ENCODE measurements at places on chromosomes 3 and 15.

GRCh38 chr15:43974852-43975251 lies 148.1 kb downstream of the WDR76 start:
- no peak for DNase-seq

DNA sequence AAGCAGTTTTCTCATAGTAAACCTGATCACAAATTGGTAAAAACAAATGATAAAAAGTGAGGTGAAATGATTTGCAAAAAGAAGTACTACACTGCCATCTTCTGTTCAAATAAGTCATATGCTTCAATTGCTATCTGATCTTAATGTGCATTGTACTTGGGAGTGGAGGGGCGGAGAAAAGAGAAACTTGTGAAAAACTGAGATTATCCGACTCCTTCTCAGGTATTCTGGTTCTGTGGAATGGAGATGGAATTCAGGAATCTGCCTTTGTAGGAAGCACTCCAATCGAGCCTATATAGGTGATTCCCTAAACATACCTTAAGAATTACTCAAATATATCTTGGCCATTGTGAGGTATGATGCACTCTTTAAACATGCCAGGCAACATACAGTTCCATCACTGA lies 180.6 kb downstream of the CHL1 start:
- no peak for DNase-seq

DNA sequence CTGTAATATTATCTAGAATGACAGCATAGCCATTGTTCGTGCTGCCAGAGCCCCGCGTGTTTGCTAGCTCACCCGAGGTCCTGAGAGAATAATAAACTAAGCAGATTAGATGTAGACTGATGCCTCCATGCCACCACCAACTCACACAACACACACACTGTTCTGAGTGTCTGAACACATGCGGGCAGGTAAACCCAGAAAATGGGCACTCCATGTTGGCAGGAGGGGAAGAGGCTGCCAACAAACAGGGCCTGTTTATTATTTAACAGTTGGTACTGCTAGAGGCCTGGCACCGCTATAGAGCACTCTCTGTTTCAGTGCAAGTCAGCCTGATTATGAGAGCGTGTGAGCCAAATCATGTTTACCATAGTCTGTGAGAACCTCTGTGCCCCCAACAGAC lies 299.0 kb downstream of the ZBTB20 start:
- DNase-seq: no peak

GRCh38 chr3:115800489-115801075 lies 177.3 kb downstream of the GAP43 start:
- no peak for DNase-seq

- no peak for DNase-seq
These were observed 10.2 kb downstream of the H1-8 start for GRCh38 chr3:129553171-129553570.

DNA sequence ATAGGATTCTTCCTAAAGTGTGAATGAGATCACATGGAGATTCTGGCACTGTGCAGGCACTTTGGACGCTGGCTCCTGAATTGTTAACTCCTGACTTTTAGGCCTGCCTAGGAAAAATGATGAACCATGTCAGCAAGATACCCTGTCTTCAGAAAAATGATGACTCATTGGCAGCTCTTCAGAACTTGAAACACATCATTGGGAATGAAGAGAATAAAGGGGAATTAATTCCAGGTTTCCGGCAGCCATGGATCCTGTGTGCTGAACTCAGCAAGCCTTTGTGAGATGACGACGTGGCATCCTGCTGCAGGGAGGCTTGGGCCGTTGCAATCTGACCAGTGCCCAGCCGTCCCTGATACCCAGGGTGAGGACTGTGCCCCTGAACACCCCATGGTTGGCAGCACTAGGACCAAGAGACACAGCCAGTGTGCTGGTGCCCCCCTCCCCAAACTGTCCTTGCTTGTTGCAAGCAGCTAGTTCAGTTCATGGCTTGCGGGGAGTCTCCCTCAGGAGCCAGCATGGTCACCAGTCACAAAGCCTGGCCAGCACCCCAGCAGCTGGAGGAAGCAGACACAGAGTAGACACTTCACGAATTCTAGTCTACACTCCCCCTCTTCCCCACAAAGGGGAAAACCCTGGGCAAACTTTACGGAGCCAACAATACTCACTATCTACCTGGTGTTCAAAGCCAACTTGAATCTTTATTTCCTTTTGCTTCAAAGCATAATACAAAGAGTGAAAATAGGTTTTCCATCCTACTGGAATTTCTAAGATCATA lies 7.8 kb upstream of the LIPC start:
- peak; percentile 35 for DNase-seq

DNA sequence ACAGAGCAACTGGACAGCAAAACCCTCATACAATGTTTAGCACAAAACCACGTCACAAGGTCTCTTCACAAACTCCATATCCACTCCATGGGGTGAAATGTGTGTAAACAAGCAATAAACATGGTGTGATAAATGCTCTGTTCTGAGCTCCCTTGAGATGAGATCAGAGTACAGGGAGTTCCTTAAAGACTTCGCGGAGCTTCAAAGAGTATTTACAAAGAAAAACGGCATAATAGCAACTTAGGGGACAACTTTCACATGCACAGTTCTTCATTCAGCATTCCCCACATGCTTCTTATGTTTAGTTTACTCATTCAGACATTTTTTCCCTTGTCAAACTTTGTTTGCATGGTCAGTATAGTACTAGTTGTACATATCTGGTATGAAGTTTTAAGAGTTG lies 52.5 kb upstream of the SUCLG2 start:
- DNase-seq: no peak

GRCh38 chr15:81480645-81481053 lies 106.6 kb upstream of the TMC3 start:
- no peak for DNase-seq

DNA sequence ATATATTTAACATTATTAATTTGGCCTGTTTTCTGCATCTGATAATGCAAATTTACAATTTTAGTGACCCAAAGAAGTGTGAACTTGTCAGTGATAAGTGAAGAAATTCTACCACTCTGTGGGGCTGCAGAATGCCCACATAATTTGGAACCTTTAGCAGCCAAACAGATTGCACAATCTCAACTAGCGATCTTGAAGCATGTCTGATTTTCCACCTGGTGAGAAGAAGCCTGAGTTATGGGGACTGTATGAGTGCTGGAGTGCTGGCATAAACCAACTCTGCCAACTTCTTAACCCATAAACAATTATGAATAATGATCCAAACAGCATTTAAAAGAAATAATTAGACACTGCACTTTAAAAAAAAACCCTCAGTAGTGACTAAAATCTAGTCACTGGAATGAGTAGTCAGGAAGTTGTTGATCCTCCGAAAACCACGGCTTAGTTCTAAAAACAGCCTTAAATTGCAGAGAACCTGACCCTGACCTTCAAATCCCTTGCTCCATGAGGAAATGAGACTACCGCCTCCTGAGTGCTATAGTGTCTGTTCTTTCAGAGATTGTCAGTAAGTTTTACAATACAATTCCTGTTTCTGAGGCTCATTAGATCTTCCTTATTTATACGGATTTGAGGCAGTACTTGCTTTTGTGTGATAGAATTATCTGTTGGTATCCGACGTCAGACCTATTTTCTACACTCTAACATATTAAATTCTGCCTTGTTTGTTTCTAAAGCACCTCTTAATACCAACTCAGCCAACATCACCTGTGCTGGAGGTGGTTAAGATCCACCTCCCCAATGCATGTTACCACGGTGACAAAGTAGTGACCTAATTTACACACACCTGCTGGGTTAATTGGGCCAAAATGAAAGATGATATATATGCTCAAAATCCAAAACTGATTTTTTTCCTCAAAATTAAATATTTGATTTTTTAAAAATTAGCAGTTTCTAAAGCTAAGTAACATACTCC lies 267.7 kb downstream of the ZBTB20 start:
- no peak for DNase-seq

- no peak for DNase-seq
These were observed 52.2 kb downstream of the ABHD5 start for GRCh38 chr3:43742920-43743319.

DNA sequence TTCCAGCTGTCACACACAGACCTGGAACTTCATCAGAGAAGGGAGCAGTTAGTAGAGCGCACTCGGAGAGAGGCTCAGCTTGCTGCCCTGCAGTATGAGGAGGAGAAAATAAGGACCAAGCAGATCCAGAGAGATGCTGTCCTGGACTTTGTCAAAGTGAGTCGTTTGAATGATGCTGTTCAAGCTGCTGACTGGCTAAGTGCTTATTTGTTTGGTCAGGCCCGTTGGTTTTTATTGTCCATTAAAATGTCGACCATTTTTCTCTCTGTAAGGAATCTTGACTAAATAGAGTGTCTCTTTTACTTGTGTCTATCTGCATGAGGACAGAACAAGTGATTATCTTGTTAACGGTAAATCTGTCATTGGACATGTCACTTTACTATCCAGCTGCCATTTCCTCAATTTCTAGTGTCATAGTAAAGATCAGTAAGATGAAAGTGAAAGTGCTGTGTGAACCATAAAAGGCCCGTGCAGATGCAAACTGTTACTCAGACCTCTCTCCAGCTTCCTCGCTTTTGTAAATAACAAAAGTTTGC lies 56.9 kb downstream of the LRCH3 start:
- DNase-seq: peak; percentile 43

DNA sequence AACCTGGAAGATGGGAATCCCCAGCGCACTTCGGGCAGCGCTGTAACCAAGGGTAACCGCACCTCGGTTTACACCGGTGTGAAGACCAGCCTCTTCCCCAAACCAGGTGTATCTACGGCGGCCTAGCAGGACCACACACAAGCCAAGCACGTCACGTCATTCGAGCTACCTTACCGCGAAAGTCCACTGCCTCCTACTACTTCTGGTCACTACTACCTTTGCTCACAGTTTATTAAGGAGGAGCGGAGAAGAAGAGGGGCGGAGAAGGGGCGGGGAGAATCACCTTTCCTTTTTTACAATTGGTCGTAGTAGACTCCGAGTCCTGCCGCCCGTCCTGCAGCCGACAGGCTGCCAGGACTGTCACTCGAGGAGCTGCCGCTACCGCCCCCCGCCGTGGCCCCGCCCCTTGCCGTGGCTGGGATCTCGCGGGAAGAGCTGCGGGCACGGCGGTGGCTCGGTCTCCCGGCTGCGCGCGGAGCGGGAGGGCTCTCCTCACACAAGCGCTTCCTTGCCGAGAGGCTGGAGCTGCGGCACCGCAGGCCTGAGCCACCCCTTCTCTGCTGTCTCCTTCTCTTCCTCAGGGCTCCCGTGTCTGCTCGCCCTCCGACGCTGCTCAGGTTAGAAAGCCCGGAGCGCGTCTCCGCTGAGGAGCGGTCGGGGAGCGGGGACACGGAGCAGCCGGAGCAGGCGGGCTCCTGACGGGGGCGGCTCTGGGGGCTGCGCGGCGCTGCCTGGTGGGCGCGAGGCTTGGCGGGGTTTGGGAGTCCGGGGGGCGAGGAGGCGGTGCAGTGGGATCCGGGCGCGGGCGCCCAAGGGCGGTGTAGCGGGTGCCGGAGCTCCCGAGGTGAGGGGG lies at the start of gene GLCE:
Gene GLCE, plus strand, starts transcription at position 495 of the 853 bp plus-strand sequence. CDS start 95,172 bp downstream, outside the sequence.
- DNase-seq: peak; percentile 95

DNA sequence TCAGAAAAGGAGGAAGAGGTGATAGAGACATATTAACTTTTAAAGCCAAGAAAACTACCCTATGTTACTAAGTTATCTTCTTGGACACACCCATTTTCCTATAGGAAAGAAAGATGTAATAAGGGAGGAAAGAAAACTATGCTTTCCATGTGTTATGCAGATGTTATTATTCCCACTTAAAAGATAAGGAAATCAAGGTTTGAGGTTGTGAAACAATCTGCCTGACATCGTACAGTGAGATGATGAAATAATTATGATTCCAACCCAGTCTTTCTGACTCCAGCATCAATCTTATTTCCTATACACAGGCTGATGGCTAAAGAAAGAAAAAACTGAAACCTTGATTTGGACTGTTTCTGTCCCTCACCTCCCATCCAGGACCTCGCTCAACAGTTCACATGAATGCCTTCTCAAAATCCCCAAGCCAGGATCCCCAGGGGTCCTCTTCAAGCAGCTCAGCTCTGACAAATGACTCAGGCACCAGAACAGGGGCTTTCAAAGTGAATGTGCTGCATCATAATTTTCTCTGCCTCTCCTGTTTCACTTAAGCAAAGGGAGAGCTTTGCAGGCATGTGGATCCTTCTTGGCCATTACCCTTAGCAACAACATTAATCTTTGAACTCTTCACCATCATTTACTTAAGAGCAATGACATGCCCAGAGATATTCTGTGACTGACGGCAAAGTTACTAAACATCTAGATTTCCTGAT lies 12.4 kb upstream of the EID1 start:
- no peak for DNase-seq

GRCh38 chr3:127825756-127826155 lies 3.4 kb upstream of the MGLL start:
- no peak for DNase-seq

GRCh38 chr15:60708684-60709083 lies 229.7 kb upstream of the ICE2 start:
- no peak for DNase-seq

GRCh38 chr15:48814286-48814685 lies 3.4 kb upstream of the CEP152 start:
- DNase-seq: no peak

DNA sequence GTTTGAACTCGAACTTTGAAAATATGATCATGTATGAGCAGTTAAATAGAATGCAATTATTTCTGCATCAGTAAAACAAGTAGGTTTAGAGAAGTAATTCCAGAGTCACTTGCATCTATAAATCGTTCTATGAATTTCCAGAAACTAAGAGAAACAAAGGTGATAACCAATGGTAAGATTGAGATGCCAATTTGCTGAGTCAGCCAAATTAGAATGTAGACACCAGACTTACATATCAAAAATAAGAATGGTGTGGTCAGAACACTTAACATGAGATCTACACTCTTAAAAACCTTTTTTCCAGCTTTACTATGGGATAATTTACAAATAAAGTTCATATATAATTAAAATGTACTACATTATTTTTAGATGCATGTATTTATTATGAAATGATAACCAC lies 1435.9 kb downstream of the OTOL1 start:
- no peak for DNase-seq

GRCh38 chr15:77228828-77229227 lies 157.9 kb upstream of the TSPAN3 start:
- no peak for DNase-seq

DNA sequence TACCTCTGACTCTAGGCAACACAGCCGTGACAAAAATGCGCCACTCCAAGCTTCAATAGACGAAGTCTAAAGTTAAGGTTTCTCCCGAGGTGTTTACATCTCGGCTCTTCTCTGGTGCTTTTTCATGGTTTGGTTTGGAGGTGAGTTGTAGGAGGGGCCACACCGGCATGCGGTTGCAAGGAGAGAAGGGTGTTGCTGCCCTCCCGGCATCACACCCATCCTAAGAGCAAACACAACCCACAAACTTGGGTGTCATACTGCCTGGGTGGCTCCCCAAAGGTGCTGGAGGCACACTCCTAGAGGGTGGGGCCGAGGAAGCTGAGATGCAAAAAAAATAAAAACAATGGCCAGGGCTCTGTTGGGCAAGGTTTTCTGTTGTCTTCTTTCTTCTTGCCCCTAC lies 225.2 kb upstream of the ICE2 start:
- DNase-seq: peak; percentile 66

Measured in activated CD4-positive, alpha-beta memory T cell treated with anti-CD3 and anti-CD28 coated beads for 36 hours (primary cell).